ENCODE measurements at places on chromosomes 12 and 14.
A peak's percentile ranks its signal among the peaks of the same experiment; 100 is the strongest.

GRCh38 chr12:124551268-124552144 is 15.9 kb downstream of the NCOR2 start:
- DNase-seq = no peak

GRCh38 chr14:58584383-58584782 is 53.4 kb upstream of the DACT1 start:
- DNase-seq = no peak

DNA sequence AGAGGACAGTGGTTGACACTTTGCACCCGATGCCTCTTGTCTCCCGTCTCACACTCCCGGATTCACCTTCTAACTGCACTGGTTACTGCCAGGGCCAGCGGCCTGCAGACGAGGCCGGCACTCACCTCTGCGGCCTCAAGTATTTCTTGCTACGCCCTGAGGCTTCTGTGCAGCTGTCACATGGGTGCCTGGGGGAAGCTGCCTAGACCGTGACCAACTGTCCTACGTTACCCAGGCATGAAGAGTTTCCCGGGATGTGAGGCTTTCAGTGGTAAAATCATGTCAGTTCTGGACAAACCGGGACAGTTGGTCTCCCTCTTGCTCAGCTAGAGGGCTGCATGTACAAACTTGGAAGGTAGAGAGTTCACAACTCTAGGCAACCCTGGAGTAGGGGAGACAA is 274.5 kb downstream of the GLT1D1 start:
- no peak for DNase-seq

- no peak for DNase-seq
These were observed 49.2 kb downstream of the ACACB start for GRCh38 chr12:109165599-109165998.

DNA sequence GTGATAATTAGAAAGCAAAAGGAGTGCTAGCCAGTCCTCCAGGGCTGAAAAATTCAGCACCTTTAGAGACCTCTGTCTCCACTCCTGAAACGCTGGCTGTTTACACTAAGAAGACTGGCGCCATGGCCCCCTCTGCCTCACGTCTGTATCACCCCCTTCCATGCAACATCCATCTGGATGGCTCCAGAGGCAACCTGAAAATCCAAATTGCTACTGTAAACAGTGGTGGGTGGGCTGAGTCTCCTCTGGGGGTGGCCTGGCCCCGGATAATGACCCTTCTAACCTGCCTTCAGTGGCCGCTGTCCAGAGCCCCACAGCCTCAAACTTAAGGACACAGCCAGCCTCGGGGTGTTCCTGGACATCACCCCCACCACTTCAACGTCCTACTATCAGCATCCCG is 1.4 kb downstream of the PRKD1 start:
- no peak for DNase-seq

- no peak for DNase-seq
These were observed 440.4 kb upstream of the PRICKLE1 start for GRCh38 chr12:43029971-43030370.

GRCh38 chr12:14307004-14307403 is 58.5 kb upstream of the ATF7IP start:
- no peak for DNase-seq

GRCh38 chr14:68682166-68683103 is 110.4 kb downstream of the ZFP36L1 start:
- DNase-seq = peak; percentile 3

- DNase-seq = no peak
These were observed 88.0 kb downstream of the EPS8 start for GRCh38 chr12:15701206-15701605.

GRCh38 chr12:10737249-10737648 is 14.1 kb upstream of the YBX3 start:
- no peak for DNase-seq

- no peak for DNase-seq
These were observed 43.9 kb downstream of the CCDC88C start for GRCh38 chr14:91373591-91374254.

- no peak for DNase-seq
These were observed 69.5 kb downstream of the TMEM132C start for GRCh38 chr12:128336204-128337070.

DNA sequence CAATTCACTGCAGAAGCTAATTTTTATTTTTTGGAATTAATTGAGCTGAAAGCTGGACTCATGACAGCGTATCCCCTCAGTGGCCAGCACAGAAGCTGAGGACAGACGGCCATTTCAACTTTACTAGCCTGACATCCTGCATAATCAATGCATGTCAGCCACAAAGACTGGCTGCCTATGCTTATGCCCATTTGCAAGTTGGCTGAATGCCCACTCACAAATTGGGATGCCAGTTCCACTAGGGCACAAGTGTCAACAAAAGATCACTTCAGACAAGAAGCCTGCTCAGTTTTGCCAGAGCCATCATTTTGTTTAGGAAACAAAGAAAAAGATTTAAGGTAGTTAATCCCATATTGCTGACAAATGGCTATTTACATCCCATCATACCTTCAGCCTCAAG is 417.6 kb downstream of the NOVA1 start:
- no peak for DNase-seq
